Left cardiac atrium (tissue), 4 donors: ENCODE measurements at places on chromosomes 12 and 14.

DNA sequence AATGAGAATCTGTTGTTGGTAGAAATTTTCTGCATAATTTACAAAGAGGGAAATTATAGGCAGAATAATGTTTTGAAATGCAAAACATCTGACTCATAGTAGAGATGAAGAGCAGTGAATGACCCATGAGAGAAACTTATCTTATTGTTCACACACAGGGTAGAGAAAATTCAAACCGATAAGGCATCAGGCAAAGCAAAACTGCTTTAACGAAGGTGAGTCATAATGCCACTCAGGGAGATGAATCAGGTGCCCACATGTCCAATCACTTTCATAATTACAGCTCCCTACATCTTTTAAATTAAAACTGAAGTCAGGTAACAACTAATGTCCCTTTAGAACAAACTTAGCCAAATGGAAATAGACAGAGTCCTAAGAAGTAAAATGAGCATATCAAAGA, 265.6 kb upstream of the GARIN6 start:
- no peak for DNase-seq

- DNase-seq: no peak
Measured at GRCh38 chr12:53207042-53207441, at the start of gene ITGB7. Gene ITGB7 (minus strand): TSS chr12:53207251. CDS start chr12:53200443, 6,808 bp downstream.

DNA sequence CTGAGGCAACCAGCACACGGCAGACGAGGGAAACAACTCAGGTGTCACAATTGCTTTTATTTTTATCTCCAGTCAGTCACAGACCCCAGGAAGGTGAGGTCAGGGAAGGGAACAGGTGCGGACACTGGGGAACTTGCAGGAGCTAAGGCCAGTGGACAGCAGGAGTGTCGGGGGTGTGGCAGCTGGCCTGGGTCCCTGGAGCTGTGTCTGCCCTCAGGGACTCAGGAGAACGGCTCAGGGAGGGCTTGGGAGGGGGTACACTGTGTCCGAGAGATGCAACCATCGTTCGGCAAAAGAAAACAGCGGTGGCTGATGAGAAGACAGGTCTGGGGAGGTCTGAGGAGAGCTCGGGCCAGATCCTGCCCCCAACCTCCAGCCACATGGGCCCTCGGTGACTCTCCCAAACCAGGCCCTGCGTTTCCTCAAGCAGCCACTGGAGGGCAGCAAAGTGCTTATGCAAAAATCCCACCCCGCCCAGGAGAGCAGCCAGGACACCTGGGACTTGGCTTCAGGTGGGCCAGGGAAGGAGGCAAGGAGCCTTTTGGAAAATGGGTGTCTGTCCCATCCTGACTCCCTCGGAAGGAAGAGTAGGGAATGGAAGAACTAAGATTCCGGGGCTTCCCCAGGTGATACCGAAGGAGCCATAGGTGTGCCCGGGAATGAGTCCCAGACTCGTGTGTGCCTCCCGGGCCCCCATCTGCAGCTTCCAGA, 24.1 kb upstream of the BCDIN3D start:
- DNase-seq: peak; percentile 78

DNA sequence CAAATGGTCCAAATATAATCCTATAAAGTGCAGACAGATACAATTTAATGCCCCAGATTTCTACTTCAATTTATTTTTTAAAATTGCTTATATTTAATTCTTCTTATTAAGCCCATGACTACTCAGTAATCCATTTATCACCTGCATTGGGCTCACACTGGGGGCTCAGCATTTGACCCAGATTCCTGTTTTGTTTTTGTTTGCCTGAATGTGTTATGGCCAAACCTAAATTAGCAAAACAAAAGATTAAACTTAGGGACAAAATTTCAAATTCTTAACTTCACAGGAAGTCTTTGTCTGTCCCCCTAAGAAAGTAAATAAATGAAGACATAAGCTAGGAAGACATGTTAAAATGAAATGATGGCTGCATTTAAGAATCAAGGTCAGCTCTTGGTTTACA, 322.3 kb downstream of the RMST start:
- no peak for DNase-seq

GRCh38 chr14:23556700-23557440, 799 bp downstream of the THTPA start:
- no peak for DNase-seq

GRCh38 chr12:19436931-19437330, 2.4 kb upstream of the AEBP2 start:
- no peak for DNase-seq

- DNase-seq: no peak
Measured at GRCh38 chr12:123996581-123996980, 23.6 kb downstream of the ZNF664 start.

DNA sequence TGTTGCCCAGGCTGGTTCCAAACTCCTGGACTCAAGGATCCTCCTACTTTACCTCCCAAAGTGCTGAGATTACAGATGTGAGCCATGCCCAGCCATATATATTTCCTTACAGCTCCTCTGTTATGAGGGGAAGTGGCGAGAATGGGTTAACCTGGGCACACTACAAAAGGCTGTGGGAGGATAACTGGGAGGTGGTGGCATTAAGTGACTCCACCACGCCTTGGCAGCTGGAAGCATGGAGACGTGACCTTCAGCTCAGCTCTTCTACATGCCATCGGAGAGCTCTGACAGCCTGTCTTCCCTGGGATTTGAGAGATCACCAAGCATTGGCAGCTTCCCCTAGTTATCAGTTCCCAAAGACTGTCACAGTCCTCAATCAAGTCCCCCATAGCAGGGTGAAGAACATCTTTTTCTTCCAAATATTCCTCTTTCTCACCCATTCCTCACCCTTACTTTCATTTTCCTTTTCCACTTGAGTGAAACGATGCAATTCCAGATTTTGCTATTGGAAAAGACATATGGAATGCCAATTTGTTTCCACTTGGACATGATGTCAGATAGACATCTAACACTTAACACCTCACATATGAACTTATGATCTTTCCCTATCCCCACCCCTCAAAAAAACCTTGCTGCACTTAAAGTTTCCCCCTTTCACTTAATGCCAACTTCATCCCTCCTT, 48.5 kb downstream of the PHLDA1 start:
- DNase-seq: peak; percentile 29

- no peak for DNase-seq
Measured at GRCh38 chr12:117882181-117882580, 86.6 kb downstream of the KSR2 start.

DNA sequence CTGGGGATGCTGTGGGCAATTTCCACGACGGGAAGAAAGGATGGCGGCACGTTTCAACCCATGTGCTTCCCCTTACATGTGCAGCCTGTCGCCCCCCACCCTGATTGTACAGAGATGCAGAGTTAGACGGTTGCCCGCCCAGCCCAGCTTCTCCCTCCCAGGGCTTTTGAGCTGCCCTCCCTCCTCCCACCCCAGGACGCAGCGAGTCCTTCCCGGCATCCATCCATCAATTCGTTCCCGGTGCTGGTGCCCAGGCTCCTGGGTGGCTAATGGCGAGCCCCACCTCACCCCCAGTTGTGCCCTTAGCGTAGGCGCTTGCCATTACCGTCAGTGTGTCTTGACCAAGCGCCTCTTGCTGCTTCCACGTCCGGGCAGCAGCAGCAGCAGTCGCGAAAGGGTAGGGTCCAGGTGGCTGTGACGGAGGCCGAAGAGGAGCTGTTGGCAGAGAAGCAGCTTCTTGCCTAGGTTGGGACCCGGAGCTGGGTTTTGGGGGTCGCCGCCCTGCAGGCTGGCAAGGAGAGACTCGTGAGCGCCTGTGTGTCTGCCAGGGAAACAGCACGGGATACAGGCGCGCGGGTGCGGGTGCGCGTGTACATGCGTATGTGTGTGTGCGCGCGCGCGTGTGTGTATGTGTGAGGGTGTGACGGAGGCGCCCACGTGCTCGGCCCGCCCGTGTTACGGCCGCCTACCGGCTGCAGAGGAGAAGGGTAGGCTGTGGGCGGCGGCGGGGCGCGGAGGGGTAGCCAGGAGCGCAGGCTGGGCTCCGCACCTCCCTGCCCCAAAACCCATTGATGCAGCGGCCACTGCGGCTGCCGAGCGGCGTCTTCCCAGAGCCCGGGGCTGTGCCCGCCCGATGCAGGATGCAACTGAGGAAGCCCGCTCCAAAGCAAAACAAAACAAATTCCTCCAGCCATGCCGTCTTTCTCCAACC, at the start of gene SLC6A15:
Gene SLC6A15, minus strand, starts transcription at position 602 of the 931 bp plus-strand sequence. CDS start 20,679 bp downstream, outside the sequence.
- DNase-seq: no peak

- DNase-seq: no peak
Measured at GRCh38 chr14:56390859-56391258, 188.7 kb upstream of the TMEM260 start.

GRCh38 chr12:109289551-109289950, 19.5 kb downstream of the FOXN4 start:
- peak; percentile 2 for DNase-seq
